ENCODE measurements at places on chromosomes 11 and 22.

- no peak for DNase-seq
Observed at GRCh38 chr11:76677458-76677765, 6.9 kb upstream of the LRRC32 start.

GRCh38 chr11:93020248-93021046, 51.0 kb downstream of the MTNR1B start:
- no peak for DNase-seq

DNA sequence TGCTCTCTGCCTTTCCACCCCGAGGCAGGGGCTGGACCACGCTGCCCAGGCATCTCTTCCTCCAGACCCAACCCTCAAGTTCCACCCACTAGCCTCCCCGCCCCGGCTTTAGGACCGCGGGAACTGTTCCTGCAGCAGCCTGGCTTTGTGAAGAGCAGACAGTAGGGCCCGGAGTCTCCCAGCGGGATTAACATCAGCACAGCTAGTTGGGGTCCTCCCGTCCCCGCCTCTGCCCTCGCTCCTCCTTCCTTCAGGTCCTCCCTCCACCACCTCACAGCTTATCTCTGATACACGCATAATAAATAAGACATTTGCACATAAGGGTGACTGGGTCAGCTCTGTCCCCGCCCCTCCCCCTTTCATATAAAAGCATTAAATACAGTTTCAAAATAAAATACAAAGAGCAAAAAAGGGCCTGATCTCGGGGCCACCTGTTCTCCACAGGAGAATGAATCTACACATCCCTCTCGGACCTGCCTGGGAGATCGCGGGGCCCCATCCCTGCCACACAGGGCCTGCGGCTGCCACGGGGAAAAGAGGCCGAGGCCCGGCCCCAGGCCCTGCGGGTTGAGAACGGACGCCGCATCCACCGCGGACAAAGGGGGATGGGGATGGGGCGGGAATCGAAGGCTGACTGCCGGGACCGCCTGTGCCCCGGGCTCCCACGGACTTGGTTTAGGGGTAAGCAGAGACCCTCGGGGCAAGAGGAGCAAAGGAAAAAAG, 6.5 kb downstream of the ZFTA start:
- DNase-seq: no peak

DNA sequence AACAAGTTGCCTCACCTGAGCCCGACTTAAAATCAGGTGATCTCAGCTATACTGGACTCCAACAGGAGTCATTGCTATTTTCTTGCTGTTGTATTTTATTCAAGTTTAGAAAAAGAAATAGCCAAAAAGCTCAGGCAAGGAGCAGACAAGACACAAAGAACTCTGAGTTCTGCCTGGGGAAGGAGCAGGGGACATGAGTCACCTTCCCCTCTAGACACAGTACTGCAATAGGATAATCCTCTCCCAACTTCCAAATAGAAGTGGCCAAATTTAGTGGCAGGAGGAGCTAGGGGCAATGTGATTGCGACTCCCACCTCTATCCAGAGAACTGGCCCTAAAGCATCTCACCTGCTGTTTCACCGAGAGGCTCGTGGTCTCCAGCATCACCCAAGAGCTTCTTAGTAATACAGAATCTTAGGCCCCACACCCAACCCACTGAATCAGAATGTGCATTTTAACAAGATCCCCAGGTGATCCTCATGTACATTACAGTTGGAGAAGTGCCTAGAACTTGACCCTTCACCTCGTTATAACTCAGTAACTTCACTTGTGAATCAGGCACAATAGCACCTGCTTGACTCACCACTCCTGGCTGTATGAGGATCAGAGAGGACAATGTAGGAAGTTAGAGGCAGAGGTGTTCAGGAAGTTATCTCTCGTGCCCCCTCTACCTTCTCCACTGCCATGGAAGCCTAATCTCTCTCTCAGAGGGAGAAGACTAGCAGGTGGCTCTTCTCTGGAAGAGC, 56.8 kb upstream of the FBXO3 start:
- no peak for DNase-seq

DNA sequence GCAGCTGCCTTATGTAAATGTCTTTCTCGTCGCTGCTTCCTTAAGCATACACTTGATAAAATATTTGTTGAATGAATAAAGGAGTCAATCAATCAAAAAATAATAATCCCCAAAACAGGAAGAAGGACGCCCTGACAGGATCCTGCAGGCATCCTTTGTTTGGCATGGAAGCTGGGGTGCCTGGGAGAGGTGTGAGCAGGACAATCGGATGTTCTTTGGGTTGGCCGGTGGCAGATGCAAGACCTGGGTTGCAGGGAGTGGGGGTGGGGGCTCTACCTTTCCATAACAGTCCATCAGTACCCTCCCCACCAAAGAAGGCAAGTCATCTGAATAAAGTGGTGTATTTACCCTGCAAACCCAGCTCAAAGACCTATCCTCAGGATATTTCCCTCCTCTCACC, 1.4 kb upstream of the SHANK2 start:
- no peak for DNase-seq

GRCh38 chr22:50577987-50578775, at the start of gene CPT1B:
Gene CPT1B, minus strand, starts transcription at chr22:50578427. Its CDS starts 512 bp downstream, at chr22:50577915.
- DNase-seq: no peak

- no peak for DNase-seq
Observed at GRCh38 chr11:128884703-128885338, 6.3 kb upstream of the KCNJ5 start.

- DNase-seq: no peak
Observed at GRCh38 chr22:48080316-48081165, 1318.1 kb downstream of the TBC1D22A start.

GRCh38 chr11:23078289-23078971, 218.2 kb upstream of the CCDC179 start:
- DNase-seq: no peak

GRCh38 chr11:19436932-19437331, 196.2 kb upstream of the E2F8 start:
- no peak for DNase-seq

GRCh38 chr11:79119491-79120284, 321.1 kb downstream of the TENM4 start:
- DNase-seq: peak; percentile 98

DNA sequence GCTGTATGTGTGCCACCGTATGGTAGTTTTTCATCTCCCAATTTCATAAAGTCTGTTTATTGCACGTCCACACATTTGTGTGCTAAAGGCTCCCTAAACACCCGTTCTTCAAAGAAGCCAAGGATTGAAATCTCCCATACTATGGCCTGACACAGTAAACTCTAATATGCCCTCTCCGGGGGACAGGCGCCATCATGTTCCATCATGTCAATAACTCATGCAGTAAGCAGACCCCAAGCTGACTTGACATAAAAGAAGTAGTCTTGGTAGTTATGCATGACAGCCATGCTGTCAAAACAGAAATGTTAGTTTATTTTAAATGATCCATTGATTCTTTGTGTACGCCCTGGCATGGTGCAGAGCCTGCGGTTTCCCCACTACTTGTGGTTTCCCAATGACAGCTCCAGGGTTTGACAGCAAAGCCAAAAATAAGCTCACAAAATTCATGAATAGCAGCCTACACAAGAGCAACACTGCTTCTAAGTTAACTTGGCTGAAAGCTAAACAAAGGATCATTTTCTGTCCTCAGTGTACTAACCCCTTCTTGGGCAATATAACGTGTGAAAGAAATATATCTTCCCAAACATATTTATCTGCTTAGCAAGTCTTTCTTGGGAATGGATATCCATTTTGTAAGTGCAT, 56.5 kb upstream of the CABP7 start:
- DNase-seq: no peak

DNA sequence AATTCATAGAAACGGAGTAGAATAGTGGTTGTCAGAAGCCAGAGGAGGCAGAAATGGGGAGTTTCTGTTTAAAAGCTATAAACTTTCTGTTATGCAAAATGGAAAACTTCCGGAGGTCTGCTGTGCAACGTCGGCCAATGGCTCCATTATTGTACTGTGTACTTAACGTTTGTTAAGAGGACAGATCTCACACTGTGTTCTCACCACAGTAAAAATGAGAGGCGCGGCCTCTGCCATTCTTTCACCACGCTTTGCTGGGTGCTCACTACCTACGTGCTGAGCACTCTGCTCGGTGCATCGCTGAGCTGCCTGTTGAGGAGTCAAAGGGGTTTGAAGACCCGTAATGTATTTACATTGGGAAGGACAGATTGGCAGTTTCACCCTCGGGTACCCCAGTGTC, 218.8 kb upstream of the B3GAT1 start:
- no peak for DNase-seq

- no peak for DNase-seq
Observed at GRCh38 chr11:132101881-132102280, 731.5 kb downstream of the NTM start.

GRCh38 chr22:50307890-50308596, 597 bp upstream of the PLXNB2 start:
- no peak for DNase-seq

DNA sequence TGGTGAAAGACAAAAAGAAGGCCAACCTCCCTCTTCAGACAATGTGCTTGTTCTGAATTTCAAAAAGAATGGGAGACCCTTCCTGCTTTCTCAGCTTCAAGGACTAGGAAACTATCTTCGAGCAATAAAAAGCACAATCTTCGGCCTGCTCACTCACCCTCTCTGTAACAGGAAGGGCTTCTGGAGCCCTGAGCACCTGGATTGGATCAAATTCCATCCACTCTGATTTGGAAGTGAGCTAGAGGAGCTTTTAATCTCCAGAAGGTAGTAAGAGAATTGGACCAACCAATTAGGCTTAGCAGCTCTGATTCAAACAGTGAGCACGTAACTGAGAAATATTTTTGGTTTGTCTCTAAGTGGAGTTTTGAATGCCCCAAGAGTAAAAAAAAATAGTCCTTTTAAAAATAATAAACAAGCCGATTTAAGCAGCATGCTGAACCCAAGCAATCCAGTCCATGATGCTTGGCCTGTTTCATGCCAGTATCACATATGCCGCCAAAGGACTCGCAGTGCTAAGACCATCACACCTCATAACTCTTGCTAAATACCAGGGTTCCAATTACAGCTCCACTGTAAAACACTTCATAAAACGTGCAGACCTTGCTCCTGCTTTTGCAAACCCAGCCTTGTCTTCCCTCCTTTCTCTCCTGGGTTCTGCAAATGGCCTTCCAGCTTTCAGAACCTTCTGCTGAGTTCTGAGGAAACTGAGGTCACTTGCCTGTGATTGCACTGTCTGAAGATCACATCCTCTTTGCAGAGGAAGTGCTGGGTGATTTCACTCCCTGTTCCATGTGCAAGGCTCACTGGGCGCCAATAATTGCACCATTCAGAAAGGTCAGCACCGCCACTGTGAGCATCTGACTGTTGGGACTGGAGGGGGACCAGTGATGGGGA, 74.4 kb downstream of the SLC1A2 start:
- DNase-seq: no peak

DNA sequence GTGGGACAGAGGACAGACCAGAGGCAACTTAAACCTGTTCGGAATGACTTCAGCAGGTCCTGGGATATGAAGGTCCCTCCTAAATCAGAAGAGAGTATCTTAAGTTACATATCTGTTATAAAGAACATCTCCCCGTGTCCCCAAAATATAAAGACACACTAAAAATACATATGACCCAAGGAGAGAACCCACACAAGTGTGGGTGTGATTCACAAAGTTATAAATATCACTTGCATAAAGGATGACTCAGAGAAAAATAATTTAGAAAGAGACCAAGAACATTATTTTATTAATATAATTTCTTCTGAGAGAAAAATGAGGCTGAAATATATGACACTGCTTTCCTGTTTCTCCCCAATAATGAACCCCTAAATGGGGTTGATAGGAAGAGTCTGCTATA, 14.2 kb downstream of the OR5B21 start:
- no peak for DNase-seq

- no peak for DNase-seq
Observed at GRCh38 chr22:46425016-46425415, 89.5 kb downstream of the TRMU start.

GRCh38 chr11:90171359-90171758, 36.9 kb downstream of the NAALAD2 start:
- DNase-seq: no peak

GRCh38 chr11:122788781-122789535, 49.3 kb upstream of the CRTAM start:
- DNase-seq: no peak

GRCh38 chr11:35097814-35098455, 41.0 kb upstream of the CD44 start:
- DNase-seq: no peak

GRCh38 chr22:34847072-34847471, 218.9 kb upstream of the ISX start:
- DNase-seq: no peak

- no peak for DNase-seq
Observed at GRCh38 chr11:113864410-113864809, 11.0 kb downstream of the USP28 start.

DNA sequence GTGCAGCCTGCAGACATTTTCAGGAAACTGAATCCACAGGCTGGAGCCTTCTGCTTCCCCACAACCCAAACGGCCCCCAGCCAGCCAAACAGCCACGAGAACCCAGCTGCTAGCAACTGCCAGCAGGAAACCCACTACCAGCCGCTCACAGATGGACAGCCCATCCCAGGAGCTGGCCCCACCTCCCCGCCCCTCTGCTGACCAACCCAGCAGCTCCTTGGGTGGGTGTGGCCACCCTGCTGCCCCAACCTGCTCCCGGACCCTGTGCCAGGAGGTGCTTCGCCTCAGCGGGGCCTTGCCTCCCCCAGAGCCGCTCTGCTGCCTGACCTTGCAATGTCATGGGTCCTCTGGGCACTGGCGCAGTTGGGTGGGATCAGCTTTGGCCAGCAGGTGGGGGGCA, 8.2 kb upstream of the CCDC188 start:
- DNase-seq: peak; percentile 34

- DNase-seq: no peak
Observed at GRCh38 chr11:117384045-117384444, 56.4 kb downstream of the CEP164 start.

Data from NCI-H524 treated with DMSO at 0.1 percent for 48 hours (cell line).